ENCODE measurements at places on chromosomes 4 and X. TPM values are rescaled to one million over a fixed set of nuclear protein-coding genes. Genes with fewer than 3 reads are reported as not detected.

The CDKL2 gene
- total RNA-seq, result 0.22 TPM

- H3K27me3 ChIP-seq, result no peaks in the 10 kb centered on the region
- H3K36me3 ChIP-seq, result no peaks in the 10 kb centered on the region
- no peak for DNase-seq
- H3K27ac ChIP-seq, result no peak overlapping the region
Measured at GRCh38 chr4:19492606-19493005, 759.1 kb upstream of the SLIT2 start.

The LNX1 gene
- total RNA-seq, result 2.4 TPM

DNA sequence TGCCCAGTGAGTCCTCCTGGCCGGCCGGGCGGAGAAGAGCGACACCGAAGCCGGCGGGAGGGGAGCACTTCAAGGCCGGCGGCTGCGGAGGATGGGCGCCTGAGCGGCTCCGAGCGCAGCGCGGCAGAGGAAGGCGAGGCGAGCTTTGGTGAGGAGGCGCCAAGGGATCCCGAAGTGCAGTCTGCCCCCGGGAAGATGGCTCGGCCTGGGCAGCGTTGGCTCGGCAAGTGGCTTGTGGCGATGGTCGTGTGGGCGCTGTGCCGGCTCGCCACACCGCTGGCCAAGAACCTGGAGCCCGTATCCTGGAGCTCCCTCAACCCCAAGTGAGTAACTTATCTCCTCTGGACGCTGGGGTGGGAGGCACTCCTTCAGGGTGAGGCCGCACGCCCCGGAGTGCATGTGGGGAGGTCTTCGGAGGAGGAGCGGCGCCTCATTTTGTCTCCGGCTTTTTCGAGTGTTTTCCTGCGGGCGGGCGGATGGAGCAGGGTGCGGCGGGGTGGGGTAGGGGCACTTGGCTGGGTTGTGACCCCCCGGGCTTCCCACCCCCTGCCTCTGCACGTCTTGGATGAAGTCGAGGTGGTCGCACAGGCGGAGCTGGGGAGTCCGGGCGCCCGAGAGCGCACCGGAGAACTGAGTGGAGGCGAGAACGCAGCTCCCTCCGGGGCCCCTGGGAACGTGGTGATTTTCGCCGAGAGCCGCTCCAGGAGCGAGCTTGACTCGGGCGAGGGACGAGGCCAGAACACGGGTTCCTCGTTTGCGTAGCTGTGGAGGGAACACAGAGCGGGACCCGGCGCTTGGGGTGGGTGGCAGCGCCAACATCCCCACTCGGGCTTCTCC is 979 bp downstream of the EFNB1 start:
- peak overlapping the region; percentile 68 for H3K4me3 ChIP-seq
- peak; percentile 33 for DNase-seq
- no peaks in the 10 kb centered on the region for H3K36me3 ChIP-seq
- H3K27me3 ChIP-seq, result peaks cover 28% of the 10 kb centered on the region
- H3K4me1 ChIP-seq, result peaks cover 38% of the 10 kb centered on the region

The SLC49A3 gene
- total RNA-seq, result 2.9 TPM

DNA sequence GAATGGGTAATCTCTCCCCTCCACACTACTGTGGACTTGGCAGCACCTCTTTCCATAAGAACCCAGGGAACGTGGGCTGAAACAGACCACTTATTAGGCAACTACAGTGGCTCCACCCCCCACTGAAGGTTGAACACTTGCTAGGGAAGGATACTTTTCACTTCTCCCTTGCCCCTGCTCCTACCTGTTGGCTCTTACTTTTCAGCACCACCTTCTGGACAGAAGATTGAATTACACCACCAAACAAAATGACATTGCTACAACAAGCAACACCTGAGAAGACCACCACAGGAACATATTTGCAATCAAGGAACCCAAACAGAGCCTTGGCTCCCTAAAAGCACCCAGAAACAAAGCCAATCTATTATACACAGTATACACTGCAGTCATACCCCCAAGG is 132.1 kb upstream of the CXCL13 start:
- H3K27ac ChIP-seq, result no peak overlapping the region
- H3K36me3 ChIP-seq, result no peaks in the 10 kb centered on the region
- H3K4me1 ChIP-seq, result no peaks in the 10 kb centered on the region
- DNase-seq, result no peak
- no peaks in the 10 kb centered on the region for H3K27me3 ChIP-seq
- no peak overlapping the region for H3K4me3 ChIP-seq

The SCML2 gene
- 6.3 TPM for total RNA-seq

The SOWAHB gene
- total RNA-seq, result 0.13 TPM

DNA sequence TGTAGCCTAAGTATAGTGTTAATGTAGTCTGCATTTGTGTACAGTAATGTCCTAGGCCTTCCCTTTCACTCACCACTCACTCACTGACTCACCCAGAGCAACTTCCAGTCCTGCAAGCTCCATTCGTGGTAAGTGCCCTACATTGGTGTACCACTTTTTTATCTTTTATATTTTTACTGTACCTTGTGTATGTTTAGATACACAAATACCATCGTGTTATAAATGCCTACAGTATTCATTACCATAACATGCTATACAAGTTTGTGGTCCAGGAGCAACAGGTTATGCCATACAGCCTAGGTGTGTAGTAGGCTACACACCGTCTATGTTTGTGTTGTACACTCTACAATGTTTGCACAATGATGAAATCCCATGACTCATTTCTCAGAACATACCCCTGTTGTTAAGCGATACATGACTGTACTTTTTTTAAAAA is 15.4 kb downstream of the TSPAN5 start:
- no peaks in the 10 kb centered on the region for H3K36me3 ChIP-seq
- H3K4me3 ChIP-seq, result no peak overlapping the region
- H3K27ac ChIP-seq, result no peak overlapping the region
- no peaks in the 10 kb centered on the region for H3K27me3 ChIP-seq
- no peaks in the 10 kb centered on the region for H3K4me1 ChIP-seq

- H3K4me3 ChIP-seq, result no peak overlapping the region
- H3K27me3 ChIP-seq, result peaks cover 29% of the 10 kb centered on the region
- H3K36me3 ChIP-seq, result no peaks in the 10 kb centered on the region
- no peaks in the 10 kb centered on the region for H3K4me1 ChIP-seq
Measured at GRCh38 chrX:17470136-17470535, 95.1 kb downstream of the NHS start.

Data from muscle of leg (tissue), 16 donors.